ENCODE measurements at places on chromosomes 2 and 18.
A peak's percentile ranks its signal among the peaks of the same experiment; 100 is the strongest.

- no peak for DNase-seq
Measured at GRCh38 chr18:77112747-77113092, 19.9 kb downstream of the MBP start.

DNA sequence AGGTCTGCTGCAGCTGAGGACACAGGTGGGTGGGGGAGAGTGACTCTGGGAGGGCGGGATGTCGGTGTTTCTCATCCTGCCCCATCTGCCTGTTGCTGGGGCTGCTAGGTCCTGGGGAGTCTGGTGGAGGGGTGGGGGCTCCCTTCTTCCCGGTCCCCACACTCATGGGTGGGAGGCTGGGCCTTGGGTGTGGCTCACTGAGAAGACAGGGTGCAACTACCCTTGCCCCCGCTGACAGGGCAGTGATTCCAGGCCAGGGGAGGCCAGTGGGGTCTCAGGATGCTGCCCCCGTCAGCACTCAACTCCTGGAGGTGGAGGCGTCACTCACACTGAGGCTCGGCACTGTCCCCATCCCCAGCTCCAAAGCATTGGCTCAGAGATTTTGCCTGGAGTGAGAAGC, 7.7 kb upstream of the NFATC1 start:
- no peak for DNase-seq

DNA sequence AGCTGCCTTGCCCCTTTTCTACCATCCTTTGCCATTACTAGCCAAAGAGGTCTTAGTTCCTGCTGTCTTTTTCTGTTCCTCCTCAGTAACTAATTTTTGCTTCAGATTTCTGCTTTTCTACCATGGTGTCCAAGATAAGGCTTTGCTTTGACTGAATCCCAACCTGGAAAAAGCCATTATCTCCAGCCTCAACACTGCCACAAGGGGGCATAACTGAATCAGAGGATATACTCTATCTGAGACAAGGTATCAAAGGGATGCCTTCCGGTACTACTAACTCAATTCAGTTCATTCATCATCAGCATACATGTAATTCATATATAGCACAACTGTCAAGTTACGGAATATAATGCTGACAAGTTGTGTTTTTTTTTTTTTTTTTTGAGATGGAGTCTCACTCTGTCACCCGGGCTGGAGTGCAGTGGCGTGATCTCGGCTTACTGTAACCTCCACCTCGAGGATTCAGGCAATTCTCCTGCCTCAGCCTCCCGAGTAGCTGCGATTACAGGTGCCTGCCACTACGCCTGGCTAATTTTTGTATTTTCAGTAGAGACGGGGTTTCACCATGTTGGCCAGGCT, 11.4 kb downstream of the OSGEPL1 start:
- DNase-seq, result peak; percentile 30

DNA sequence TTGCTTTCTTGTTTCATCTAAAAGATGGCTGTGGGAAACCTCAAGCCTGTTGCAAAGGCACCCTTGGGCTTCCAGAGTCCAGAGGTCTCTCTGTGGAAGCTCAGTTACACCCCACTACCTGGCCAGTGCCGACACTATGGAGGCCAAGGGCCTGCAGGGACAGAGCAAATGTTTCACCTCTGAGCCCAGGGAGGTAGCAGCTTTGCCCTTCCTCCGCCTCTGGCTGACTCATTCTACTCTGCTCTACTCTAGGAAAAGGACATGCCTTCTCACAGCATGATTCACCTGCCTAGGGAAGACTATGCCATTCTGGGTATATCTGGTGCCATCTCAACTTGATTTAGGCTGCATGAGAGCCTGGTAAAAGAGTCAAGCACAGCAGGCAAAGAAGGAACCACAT, 12.2 kb downstream of the MYOM1 start:
- no peak for DNase-seq

DNA sequence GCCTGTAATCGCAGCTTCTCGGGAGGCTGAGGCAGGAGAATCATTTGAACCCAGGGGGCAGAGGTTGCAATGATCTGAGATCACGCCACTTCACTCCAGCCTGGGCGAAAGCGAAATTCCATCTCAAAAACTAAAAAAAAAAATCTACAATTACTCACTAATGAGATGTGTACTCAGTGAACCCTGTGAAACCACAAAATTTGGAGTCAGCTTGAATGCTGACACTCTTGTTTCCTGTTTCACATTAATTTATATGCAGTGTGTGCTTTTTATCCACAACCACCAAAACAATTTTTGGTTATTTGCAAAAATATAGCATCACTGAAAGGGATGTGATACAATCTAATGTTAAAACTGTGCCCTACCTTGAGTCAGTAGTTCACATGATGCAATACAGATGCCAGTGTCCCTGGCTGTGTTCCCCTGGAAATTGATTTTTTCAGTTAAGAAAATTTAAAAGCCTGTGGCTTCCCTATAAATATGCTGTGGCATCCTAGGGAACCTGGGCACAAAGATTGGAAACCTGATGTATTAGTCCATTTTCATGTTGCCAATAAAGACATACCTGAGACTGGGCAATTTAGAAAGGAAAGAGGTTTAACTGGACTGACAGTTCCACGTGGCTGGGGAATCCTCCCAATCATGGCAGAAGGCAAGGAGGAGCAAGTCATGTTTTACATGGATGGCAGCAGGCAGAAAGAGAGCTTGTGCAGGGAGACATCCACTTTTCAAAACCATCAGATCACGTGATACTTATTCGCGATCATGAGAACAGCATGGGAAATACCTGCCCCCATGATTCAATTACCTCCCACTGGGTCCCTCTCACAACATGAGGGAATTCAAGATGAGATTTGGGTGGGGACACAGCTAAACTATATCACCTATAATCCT, 337.5 kb upstream of the NT5C1B start:
- no peak for DNase-seq

DNA sequence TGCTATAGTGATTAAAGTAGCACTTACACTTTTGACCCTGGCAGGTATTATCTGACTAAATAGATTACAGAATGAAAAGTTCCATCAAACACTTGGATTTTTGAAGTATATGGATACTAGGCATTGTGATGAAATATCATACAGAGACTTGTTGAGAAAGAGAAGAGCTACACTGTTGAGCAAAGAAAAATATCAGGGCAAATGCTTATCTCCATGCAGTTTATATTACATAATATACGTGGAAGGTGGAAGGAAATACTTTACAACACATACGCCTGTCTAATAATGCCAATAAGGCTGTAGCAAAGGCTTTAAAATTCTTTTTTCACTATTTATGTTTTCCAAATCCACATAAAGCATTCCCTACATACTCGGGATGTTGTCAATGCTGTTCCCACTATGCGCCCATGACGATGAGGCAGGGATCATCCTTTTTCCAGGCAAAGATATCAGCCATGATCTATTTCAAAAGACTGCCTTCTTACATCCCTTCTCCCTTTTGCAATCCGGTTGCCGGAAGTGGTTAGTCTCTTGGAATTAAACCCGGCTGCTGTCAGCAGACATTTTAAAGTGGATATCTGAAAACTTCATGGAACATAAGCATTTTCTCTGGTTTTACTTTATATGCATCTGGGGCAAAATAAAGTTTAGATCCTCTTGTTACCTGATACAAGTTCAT, 92.6 kb upstream of the ITGA4 start:
- no peak for DNase-seq

- no peak for DNase-seq
Measured at GRCh38 chr2:53632714-53633113, 134.9 kb upstream of the CHAC2 start.

GRCh38 chr2:132670496-132671150, 618 bp upstream of the LYPD1 start:
- peak; percentile 57 for DNase-seq

DNA sequence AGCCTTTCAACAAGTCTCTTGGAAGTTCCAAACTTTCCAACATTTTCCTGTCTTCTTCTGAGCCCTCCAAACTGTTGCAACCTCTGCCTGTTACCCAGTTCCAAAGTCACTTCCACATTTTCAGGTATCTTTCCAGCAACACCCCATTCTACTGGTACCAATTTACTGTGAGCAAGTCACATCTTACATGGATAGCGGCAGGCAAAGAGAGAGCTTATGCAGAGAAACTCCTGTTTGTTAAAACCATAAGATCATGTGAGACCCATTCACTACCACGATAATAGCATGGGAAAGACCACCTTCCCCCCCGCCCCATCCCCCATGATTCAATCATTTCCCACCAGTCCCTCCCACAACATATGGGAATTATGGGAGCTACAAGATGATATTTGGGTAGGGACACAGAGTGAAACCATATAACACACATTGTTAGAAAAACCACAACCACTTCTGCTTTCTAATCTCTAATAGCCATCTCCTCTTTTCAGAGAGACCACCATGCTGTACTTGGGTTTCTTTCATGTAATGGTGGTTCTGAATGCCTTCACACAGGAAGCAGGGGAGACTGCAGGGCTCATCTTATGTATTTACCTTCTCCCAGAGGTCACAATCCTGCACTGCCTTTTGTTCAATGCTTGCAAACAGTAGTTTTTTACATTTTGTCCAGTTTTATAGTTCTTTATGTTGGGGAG, 46.0 kb upstream of the CALCRL start:
- no peak for DNase-seq

DNA sequence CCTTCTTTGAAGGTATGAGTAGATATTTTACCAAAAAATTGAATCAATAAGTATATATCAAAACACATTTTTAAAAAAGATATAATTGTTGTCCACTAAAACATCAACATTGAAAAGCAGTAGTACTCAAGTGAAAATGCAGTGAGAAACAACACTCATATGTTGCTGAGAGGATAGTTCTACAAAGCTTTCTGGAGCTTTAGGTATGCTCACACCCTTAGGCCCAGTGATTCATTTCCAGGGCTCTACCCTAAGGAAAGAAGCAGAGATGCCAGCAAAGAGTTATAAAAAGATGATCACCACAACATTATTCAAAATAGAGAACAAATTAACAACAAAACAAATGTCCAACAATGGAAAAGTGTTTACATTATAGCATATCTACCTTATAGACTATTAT, 197.3 kb upstream of the CCDC150 start:
- DNase-seq, result no peak

GRCh38 chr2:111940333-111941196, 42.2 kb downstream of the MERTK start:
- DNase-seq, result no peak

DNA sequence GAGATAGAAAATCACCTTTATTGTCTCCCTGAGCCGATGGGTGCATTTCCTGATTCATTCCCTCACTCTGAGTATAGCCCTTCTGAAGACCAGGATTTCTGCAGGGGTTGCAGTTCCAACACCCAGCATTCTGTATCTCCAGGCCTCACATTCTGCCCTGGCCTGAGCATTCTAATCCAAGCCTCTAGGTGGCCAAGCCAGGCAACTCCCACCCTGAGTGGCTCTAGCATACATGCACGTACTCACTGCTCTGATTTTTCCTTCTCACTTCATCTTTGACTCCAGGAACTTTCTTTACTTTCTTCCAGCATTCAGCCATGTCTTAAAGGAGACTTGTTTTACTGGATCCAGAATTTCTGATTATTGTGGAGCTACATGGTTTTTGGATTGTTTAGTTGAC, 100.7 kb upstream of the STK39 start:
- DNase-seq, result peak; percentile 12

GRCh38 chr2:113887009-113887792, 2.7 kb upstream of the ACTR3 start:
- no peak for DNase-seq

GRCh38 chr2:33380719-33381118, 95.7 kb upstream of the RASGRP3 start:
- DNase-seq, result no peak

DNA sequence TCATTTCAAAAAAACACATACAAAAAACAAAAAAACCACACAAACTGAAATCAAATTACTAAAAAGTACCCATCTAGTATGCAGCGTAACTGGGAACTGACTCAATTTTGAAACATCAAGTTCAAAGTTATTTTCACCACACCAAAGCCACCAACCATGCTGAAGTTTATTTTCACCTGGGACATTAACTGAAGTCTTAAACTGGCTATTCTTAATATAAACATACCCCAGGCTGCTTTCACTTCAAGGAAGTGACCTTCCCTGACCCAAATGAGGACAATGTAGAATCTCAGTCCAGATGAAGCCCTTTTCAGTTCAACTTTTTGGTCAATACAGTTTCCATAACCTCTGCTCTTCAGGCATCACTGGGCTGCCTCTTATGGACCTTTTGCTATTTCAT, 84.6 kb downstream of the PIGN start:
- DNase-seq, result no peak

DNA sequence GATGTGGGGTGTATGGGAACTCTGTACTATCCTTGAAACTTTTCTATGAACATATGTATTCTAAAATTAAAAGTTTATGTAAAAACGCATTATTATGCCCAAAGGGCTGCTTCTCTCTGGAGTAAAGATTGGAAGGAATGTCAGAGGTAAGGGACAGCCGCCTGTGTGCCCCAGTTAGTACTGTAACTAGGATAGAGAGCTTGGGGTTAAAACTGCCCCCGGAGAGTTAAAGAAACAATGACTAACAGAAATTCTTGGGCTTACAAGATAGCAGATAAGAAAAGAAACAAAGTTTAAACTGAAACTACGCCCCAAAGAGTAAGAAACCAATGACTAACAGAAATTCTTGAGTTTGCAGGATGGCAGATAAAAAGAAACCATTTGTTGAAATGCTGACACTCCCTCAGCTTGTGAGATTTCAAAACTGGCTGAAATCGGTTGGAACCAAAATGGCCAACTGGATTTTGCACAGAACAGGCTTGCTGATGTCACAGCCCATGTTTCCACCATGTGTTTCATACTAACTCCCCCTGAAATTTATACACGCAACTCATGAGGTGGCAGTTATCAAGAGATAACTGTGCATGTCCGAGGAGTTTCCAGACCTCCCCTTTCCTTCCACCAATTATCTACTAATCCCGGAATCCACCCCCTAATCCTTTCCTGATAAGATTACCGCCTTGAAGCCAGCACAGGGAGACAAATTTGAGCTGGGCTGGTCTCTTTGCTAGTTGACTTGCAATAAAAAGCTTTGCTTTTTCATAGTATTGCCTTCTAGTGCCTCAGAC, 8.7 kb upstream of the TXNDC2 start:
- peak; percentile 28 for DNase-seq

DNA sequence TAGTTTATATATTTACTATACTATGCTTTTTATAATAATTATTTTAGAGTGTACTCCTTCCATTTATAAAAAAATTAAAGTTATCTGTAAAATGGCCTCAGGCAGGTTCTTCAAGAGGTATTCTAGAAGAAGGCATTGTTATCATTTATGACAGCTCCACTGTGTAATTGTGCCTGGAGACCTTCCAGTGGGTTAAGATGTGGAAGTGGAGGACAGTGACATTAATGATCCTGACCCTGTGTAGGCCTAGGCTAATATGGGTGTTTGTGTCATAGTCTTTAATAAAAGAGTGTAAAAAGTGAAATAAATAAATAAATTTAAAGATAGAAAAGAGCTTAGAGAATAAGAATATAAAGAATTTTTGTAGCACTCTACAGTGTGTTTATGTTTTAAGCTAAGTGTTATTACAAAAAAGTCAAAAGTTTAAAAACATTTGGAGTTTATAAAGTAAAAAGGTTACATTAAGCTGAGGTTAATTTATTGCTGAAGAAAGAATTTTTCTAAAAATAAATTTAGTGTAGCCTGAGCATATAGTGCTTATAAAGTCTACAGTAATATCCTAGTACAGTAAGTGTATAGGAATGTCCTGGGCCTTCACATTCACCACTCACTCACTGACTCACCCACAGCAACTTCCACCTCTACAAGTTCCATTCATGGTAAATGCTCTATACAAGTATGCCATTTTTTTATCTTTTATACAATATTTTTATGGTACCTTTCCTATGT, 190.0 kb upstream of the SESTD1 start:
- peak; percentile 52 for DNase-seq

- DNase-seq, result no peak
Measured at GRCh38 chr2:168056242-168056787, 191.1 kb downstream of the STK39 start.

- peak; percentile 86 for DNase-seq
Measured at GRCh38 chr18:42268186-42268725, 313.2 kb downstream of the PIK3C3 start.

GRCh38 chr2:72028996-72029395, 118.7 kb downstream of the CYP26B1 start:
- no peak for DNase-seq
